ENCODE measurements at places on chromosomes 1 and 21. TPM values are rescaled to one million over a fixed set of nuclear protein-coding genes. Genes with fewer than 3 reads are reported as not detected.

PCP4L1 gene
- total RNA-seq = not detected

PRDM16 gene
- 0.61 TPM for total RNA-seq

USH2A gene
- total RNA-seq = 0.79 TPM

LCE2A gene
- 2.5 TPM for total RNA-seq

THEMIS2 gene
- 66.1 TPM for total RNA-seq

TSSK3 gene
- 0.32 TPM for total RNA-seq

MPL gene
- not detected for total RNA-seq

MPZ gene
- total RNA-seq = 3.4 TPM

ACOT11 gene
- 0.61 TPM for total RNA-seq

KCNA3 gene
- total RNA-seq = not detected

DDR2 gene
- total RNA-seq = 32.8 TPM

ARHGEF10L gene
- 4.4 TPM for total RNA-seq

AGMAT gene
- total RNA-seq = not detected

KANK4 gene
- not detected for total RNA-seq

TRPM2 gene
- total RNA-seq = 0.37 TPM

CPLANE2 gene
- 4.9 TPM for total RNA-seq

KRTAP20-2 gene
- not detected for total RNA-seq

BTBD19 gene
- not detected for total RNA-seq

RIPPLY3 gene
- total RNA-seq = not detected

PRKAA2 gene
- 2.9 TPM for total RNA-seq

RGS13 gene
- total RNA-seq = not detected

CACYBP gene
- 446 TPM for total RNA-seq

DNMT3L gene
- not detected for total RNA-seq

FMOD gene
- total RNA-seq = 0.16 TPM

FH gene
- total RNA-seq = 79.1 TPM

GBP3 gene
- total RNA-seq = 0.08 TPM

PROX1 gene
- total RNA-seq = 0.13 TPM

NAV1 gene
- total RNA-seq = 15.3 TPM

FAM177B gene
- total RNA-seq = not detected

LCA5L gene
- 2.2 TPM for total RNA-seq

YIPF1 gene
- total RNA-seq = 41.8 TPM

KIF17 gene
- not detected for total RNA-seq

Data from SK-MEL-5 (cell line).